Stimulated activated CD8-positive, alpha-beta memory T cell treated with anti-CD3 and anti-CD28 coated beads, Interleukin-15, amount 100 ng/mL, for 4 hours (primary cell): ENCODE measurements at places on chromosomes 6 and 20.

GRCh38 chr6:44169886-44170570 lies 11.4 kb downstream of the CAPN11 start:
- DNase-seq, result no peak

- no peak for DNase-seq
Observed at GRCh38 chr20:57567471-57568079, 6.7 kb downstream of the PCK1 start.

DNA sequence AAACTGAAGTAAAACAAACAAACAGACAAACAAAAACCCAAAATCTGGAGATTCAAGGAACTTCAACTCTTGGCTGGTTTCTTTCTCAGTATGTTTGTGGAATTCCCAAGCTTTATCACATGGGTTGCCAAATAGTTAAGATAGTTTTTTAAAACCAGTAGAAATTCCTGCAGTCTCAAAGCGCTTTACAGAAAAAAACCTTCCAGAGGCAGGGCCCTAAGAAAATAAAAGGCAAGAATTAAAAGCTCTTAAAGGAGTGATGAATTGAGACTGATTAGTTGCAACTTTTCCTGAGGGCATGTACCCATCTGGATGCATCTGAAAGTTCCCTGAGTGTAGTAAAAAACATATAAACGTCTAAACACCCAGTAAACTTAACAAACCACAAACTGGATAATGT lies 25.9 kb upstream of the PTCHD4 start:
- no peak for DNase-seq

- DNase-seq, result no peak
Observed at GRCh38 chr6:121951918-121952379, 447.5 kb upstream of the HSF2 start.

- no peak for DNase-seq
Observed at GRCh38 chr6:3831761-3832530, 17.2 kb upstream of the FAM50B start.

GRCh38 chr20:62671765-62672164 lies 29.5 kb downstream of the SLCO4A1 start:
- DNase-seq, result no peak

GRCh38 chr6:150118203-150118602 lies 24.6 kb upstream of the PPP1R14C start:
- DNase-seq, result no peak

- no peak for DNase-seq
Observed at GRCh38 chr6:85016726-85017125, 252.3 kb upstream of the TBX18 start.

- DNase-seq, result peak; percentile 79
Observed at GRCh38 chr6:44245912-44246662, 814 bp upstream of the HSP90AB1 start.

DNA sequence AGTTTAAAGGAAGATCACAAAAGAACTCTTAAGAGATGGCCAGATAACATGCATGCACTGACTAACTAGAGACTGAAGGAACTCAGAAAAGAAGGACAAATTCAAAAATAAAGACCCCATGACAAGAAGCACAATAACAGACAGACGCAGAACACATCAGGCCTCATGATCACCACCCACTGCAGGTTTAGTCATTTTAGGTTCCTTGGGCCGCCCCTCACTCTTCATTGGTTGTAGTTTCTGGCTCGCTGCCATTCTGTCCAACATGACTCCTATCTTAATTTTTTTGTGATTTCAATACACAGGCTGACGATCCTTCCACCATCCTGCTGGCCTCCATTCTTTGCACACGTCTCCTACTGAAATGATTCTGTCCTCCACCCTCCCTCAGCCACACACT lies 21.6 kb downstream of the STX7 start:
- no peak for DNase-seq

- DNase-seq, result no peak
Observed at GRCh38 chr20:24772667-24773066, 176.4 kb upstream of the CST7 start.

DNA sequence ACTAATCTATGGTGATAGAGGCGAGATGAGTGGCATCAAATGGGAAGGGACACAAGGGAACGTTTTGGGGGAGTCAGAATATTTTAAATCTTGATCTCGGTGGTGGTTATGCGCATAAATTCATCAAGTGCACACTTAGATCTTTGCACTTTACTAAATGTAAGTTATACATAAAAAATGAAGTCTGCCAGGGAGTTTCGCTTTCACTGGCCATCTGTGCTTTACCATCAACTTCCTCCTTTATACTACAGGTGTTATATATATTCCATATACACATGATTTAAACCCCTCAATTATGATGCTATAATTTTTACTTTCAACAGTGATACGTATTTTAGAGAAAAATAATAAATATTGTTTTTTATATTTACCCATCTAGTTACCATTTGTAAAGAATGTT lies 97.6 kb upstream of the AKIRIN2 start:
- DNase-seq, result no peak

GRCh38 chr20:36467076-36467999 lies 74.0 kb upstream of the MYL9 start:
- DNase-seq, result no peak

GRCh38 chr6:161091972-161092701 lies 100.6 kb downstream of the MAP3K4 start:
- no peak for DNase-seq

DNA sequence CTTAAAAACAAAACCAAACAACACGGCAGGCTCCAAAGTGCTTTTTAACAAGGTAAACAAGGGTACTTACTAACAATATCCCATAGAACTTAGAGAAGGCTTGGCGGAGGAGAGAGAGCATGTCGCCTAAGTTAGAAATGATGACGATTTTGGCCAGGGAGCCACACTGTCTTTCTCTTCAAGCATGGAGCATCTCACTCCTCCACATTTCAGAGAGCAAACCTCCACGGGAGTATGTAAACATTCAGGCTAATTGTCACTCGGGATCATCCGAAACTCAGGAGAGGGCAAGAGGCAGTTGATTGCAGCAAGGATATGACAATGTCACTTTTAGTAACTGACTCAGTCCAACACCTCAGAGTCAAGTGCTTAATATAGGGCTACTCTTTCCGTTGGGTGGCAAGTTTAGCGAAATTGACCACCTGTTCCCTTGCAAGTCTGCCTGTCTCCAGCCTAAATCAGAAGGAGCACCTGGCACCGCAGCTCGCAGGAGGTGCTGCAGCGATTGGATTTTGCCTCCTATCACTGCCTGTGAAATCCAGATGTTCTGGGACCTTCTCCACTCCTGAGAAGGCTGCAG lies 65.8 kb upstream of the RPS6KA2 start:
- no peak for DNase-seq

- DNase-seq, result no peak
Observed at GRCh38 chr6:42162812-42163211, 10.4 kb upstream of the GUCA1A start.

- DNase-seq, result no peak
Observed at GRCh38 chr20:47306755-47307370, 49.6 kb downstream of the ZMYND8 start.

GRCh38 chr6:88626460-88626859 lies 337.0 kb downstream of the RNGTT start:
- DNase-seq, result no peak

- DNase-seq, result no peak
Observed at GRCh38 chr6:30112402-30112994, 392 bp downstream of the TRIM31 start.

- DNase-seq, result no peak
Observed at GRCh38 chr20:53215166-53215565, 243.0 kb downstream of the TSHZ2 start.

DNA sequence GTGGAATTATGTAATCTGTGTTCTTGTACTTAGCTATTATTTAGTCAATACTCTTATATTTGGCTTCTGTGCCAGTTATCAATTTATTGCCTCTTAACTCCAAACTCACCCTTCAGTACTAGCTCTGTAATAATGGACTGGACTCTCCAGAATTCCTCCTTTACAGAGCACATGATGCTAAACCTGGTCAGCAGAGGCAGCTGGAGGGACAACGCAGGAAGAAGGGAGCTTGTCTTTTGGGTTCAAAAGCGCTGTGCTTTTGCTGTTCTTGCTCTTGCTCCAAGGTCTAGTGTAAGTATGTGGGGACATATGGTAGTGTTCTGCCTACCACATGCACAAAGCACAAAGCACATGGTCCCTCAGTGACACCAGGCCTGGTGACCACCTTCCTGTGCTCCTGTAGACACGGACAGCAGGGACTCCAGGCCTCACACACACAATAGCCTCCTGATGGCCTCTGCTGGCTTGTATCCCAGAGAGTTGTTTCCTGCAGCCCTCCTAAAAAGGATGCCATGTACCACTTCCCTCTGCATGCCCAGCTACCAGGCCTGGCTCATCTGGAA lies 46.1 kb downstream of the CHD6 start:
- DNase-seq, result no peak

DNA sequence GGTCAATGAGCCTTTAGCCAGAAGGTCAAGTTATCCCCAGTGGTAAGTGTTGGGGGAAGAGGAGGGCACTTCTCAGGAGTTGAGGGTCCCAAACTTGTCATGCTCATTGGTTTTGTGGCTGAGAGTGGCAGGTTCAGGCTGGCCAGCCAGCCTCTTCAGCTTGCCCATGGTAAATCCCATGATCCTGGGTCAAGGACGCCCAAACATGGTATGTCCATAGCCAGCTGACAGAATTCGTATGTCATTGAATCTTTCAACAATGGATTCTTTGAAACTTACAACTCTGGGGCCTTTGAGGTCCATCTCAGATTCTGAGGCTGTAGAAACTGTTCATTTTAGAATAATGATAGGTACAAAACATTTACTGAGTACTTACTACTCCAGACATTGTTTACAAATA lies 36.1 kb upstream of the RSPO4 start:
- DNase-seq, result no peak

DNA sequence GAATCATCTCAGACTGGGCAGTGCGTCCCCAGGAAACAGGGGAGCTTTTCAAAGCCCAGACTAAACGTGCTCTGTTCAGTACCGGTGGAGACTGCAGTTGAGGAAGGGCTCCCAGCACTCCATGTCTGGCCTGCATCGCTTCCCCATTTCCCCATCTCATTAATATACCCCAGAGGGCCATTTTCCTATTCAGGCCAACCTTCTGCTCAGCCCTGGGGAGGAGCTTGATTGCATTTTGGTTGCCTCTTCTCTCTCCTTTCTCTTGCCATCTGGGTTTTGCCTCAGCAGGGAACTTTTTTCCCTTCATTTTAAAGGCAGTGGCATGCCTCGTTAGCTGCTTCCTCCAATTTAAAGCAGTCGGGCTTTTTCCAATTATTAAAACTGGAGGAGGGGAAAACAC lies 394.3 kb upstream of the SOX4 start:
- no peak for DNase-seq

- DNase-seq, result no peak
Observed at GRCh38 chr6:1724124-1724523, 114.4 kb downstream of the FOXC1 start.

- DNase-seq, result no peak
Observed at GRCh38 chr6:96626759-96627364, 63.9 kb downstream of the FHL5 start.

GRCh38 chr6:158414851-158415262 lies 102.6 kb downstream of the TULP4 start:
- DNase-seq, result no peak

- DNase-seq, result no peak
Observed at GRCh38 chr6:21450149-21450548, 143.4 kb upstream of the SOX4 start.

DNA sequence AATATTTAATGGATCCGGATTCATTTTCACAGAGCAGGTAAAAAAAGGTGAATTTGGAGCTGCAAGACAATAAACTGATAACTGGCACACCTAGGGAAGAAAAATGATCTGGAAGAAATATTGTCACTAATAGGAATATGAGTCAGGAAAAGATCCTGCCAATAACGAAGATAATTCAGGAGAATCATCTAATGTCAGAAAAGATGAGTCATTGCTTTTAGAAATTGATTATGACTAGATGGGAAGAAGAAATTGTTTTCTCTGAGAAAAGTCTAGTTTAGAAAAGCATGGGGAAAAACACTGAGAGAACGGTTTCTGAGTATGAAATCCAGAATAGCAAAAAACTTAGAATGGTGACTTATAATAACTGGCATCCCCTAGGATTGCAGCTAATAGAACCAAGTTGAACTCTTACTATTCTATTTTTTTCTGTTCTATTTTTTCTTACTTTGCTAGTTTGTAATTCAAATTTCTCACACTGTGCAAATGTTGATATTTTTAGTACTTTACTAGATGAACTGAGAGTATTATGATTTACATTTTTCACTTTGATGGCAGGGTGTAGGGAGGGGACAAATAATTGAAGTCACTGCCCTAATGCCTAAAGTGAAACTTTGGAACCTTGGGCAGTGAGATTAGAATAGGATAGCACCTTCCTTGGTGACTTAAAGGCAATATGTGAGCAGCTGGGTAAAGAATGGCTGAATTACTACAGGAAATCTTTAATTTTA lies 38.2 kb upstream of the SUPT3H start:
- DNase-seq, result no peak

DNA sequence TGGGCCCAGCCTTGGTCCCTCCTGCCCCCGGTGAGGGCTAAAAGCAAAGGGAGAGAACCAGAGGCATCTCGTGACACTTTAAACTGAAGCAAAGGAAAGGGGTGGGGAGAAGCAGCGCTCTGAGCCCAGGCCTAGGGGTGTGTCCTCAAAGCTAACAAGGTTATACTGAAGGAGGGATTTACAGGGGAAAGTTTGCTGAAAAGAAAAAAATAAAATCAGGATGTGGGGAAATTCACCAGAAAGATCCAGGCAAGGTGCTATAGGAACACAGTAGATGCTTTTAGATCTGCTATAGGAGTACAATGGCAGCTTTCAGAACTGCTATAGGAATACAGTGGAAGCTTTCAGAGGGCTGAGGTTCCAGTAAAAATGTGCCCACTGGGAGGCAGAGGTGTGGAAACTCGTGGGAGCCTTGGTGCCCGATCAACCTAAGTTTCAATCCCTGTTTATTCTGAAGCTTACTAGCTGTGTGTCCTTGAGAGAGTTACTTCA lies at the start of gene COL9A1:
Gene COL9A1 (minus strand): TSS at position 51 of the 492 bp plus-strand sequence. CDS start 160 bp downstream, outside the sequence.
- DNase-seq, result no peak
